NCI-H187 treated with DMSO at 0.1 percent for 48 hours (cell line): ENCODE measurements at places on chromosomes 4 and X.

DNA sequence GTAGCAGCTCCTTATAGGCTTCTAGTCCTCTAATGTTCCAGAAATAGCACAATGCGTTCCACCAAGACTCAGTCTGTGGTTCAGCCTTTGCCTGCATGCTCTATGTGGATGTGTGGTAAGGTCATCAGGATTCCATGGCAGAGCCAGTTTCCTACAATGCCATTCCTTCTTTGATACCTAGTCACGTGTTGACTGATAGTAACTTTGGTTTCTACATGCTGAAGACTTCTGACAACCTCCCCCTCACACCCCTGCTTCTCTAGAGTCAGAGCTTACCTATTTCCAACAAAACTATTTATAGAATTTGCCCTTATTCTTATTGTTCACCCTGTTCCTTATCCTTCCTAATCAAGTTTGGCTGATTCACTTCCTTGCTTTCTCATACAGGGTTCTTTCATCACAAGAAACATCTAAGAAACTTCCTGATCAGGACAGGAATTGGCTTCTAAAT lies 81.1 kb downstream of the CT47B1 start:
- DNase-seq = no peak

- no peak for DNase-seq
Measured at GRCh38 chr4:102828497-102828808, 1.1 kb upstream of the UBE2D3 start.

- no peak for DNase-seq
Measured at GRCh38 chr4:95161781-95162469, 386.8 kb downstream of the UNC5C start.

- no peak for DNase-seq
Measured at GRCh38 chr4:120801137-120801758, 121.3 kb downstream of the PRDM5 start.

DNA sequence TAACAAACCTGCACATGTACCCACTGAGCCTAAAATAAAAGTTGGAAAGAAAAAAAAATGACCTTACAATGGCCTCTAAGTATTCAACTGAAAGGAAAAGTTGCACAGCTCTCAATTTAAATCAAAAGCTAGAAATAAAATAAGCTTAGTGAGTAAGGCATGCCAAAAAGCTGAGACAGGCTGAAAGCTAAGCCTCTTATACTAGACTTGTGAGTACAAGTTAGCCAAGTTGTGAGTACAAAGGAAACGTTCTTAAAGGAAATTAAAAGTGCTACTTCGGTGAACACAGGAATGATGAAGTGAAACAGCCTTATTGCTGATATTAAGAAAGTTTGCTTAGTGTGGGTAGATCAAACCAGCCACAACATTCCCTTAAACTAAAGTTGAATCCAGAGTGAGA lies 707.9 kb upstream of the PITX2 start:
- no peak for DNase-seq

DNA sequence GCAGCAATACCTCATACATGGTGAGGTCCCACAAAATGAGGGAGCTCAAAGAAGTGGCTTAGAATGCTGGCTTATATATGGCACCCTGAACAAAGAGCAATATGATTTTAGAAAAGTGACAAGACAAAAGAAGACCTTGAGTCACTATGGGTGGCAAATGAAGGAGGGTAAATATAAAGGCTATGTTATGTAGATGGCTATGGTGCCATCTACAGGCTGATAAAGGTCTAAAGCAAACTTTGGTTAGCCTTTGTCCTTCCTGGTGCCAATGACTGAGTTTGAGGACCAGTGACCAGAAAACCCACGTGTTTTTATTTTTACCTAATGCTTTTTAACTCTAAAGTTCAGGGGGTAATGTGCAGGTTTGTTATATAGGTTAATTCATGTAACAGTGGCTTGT lies 151.8 kb downstream of the CCNG2 start:
- peak; percentile 27 for DNase-seq

DNA sequence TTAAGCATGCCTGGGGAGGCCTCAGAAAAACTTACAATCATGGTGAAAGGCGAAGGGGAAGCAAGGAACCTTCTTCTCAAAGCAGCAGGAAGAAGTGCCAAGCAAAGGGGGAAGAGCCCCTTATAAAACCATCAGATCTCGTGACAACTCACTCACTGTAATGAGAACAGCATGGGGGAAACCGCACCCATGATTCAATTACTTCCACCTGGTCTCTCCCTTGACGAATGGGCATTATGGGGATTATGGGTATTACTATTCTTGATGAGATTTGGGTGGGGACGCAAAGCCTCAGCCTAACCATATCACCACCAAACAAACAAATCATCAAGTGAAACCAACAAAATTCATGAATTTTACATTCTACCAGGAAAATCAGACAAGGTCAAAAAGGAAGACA lies 76.7 kb upstream of the TAB3 start:
- no peak for DNase-seq

- DNase-seq = no peak
Measured at GRCh38 chr4:132269303-132269990, 879.6 kb upstream of the PCDH10 start.

GRCh38 chrX:72312311-72312940 lies 6.7 kb upstream of the CITED1 start:
- no peak for DNase-seq

- DNase-seq = no peak
Measured at GRCh38 chr4:73234712-73235111, 23.9 kb downstream of the ANKRD17 start.

GRCh38 chrX:101009090-101009489 lies 39.6 kb downstream of the ARL13A start:
- no peak for DNase-seq

DNA sequence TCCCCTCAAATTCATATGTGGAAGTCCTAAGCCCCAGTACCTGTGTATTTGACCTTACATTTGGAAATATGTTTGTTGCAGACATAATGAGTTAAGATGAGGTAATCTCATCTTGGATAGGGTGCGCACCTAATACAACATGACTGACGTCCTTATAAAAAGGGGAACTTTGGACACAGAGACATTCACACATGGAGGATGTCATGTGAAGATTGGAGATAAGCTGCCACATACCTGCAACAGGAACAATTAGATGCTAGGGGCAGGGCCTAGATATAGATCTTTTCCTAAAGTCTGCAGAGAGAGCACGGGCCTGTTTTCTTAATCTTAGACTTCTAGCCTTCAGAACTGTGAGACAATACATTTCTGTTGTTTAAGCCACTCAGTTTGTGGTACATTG lies 162.5 kb downstream of the IL1RAPL2 start:
- no peak for DNase-seq

DNA sequence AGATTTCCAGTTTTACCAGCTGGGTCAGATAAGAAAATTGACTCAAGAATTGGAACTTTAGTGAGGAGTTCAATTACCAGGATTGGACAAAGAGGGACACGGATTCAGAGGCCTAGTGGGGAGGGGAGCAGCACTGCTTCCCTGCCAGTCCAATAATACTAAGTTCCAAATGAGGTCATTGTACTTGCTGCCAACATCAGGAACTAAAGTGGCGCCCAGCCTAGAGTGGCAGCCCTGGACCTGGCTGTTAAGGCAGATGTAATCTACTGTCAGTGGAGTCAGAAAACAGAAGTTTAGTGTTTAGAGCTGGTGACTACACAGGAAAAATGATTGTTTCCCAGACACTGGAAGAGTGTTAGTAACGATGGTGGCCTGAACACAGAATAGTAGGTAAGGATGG lies 42.7 kb upstream of the RAPGEF2 start:
- DNase-seq = no peak

DNA sequence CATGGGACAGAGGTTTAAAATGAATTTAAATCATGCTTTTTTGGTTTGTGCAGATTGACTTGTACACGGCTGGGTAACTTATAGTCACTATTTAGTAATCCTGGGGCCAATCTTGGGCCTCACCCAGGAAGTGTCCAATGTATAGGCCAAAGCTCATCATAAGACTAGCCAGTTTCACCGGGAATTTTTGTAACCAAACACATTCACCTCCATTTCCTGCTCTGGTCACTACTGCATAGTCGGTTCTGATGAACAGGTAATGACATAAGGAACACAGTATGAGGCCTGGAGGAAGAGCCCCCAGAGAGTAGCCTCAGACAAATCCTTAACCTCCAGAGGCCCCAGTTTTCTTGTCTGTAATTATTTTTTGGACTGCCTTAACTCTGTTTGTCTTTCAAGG lies 81.9 kb downstream of the HPRT1 start:
- DNase-seq = no peak

- DNase-seq = no peak
Measured at GRCh38 chr4:56181140-56181953, 205.9 kb downstream of the AASDH start.

- DNase-seq = no peak
Measured at GRCh38 chr4:81482326-81482725, 10.6 kb upstream of the RASGEF1B start.

GRCh38 chr4:156690572-156690971 lies 281.0 kb downstream of the PDGFC start:
- DNase-seq = no peak

GRCh38 chr4:2962614-2963174 lies 512 bp downstream of the NOP14 start:
- DNase-seq = no peak

GRCh38 chr4:136864604-136865185 lies 667.6 kb downstream of the PCDH18 start:
- DNase-seq = no peak

DNA sequence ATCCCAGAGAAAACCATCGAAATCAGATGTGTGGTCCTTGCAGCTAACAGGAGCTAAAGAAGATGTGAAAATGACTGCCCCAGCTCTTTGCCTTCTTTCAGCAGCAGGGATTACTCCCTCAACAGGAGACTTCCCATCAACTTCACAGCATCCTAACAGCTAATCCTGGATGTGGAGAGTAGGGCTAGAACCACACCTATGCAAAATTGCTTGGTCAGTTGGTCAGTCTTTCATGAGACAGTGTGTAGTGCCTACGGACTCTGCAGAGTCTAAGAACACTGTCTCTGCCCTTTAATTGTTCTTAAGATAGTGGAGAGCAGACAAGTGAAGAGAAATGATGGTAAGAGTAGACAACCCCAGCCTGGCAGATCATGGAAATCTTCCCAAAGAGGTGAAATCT lies 133.5 kb downstream of the COL4A6 start:
- DNase-seq = no peak

DNA sequence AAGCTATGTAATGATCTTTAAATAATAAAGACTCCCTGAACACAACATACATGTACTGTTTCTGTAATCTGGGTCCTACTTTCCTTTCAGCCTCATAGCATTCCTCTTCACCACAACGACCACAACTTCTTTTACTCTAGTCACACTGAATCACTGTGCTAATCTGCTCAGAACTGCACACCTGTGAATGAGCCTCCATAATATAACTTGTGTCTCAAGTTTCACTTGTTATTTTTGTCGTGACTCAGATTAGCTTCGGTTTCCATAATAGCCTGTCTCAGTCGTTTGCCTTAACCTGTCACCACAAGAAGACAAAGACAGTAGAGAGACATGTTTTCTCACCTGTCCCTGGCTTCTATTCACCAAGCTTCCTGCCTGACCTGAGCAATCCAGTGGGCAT lies 61.8 kb downstream of the MAGED1 start:
- DNase-seq = no peak

- DNase-seq = no peak
Measured at GRCh38 chr4:99803566-99804101, 13.0 kb upstream of the DAPP1 start.
